Skin of body (tissue), 3 donors: ENCODE measurements at places on chromosomes 4 and X. TPM values are rescaled to one million over a fixed set of nuclear protein-coding genes. Genes with fewer than 3 reads are reported as not detected.
A peak's percentile ranks its signal among the peaks of the same experiment; 100 is the strongest.

- no peak for DNase-seq
These were observed 30.9 kb downstream of the STOX2 start for GRCh38 chr4:183936047-183936446.

Gene PNMA5
- not detected for total RNA-seq

GRCh38 chr4:26308568-26308967, 12.2 kb upstream of the RBPJ start:
- DNase-seq = no peak

Gene SPIN2A
- 2.9 TPM for total RNA-seq

GRCh38 chr4:180203349-180203748, 2039.9 kb upstream of the TENM3 start:
- no peak for DNase-seq

Gene UBA6
- 39.8 TPM for total RNA-seq

Gene RLIM
- total RNA-seq = 50.1 TPM

GRCh38 chr4:6474705-6475457, 2.5 kb upstream of the PPP2R2C start:
- DNase-seq = no peak

DNA sequence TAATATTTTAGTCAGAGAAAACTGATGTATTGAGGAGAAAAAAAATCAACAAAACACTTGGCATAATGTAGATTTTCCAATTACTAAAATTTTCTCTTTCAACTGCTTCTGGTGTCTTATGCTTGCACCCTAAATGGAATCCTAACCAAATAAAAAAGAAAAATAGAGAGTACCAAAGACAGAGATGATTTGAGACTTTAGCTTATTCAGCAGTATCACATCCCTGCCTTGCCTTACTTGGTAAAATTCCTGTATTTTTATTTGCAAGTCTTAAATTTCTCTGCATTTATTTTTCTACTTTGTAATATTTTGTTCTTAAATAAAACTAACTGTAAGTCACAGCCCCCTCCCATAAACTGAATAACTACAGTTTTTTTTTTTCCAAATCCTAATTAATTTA, 950.5 kb upstream of the INTU start:
- no peak for DNase-seq

DNA sequence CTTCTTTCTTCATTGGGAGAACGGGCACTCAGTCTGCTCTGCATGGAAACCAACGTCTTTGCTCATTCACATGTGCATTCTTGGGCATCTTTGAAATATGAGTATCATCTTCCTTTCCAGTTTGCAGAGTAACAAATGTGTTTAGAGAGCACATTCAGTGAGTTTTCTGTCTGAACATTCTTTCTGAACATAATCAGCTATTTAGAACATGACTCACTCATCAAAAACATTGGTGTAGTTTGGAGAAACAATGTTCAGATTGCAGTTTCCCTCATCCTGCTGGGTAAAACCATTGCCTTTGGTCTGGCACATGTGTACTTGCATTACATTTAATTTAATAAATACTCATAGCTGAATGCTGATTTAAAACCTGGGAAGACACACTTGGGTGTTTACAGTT, 81.5 kb upstream of the F9 start:
- DNase-seq = no peak

GRCh38 chr4:189202182-189202868, 738.3 kb upstream of the FRG1 start:
- DNase-seq = peak; percentile 44
